ENCODE measurements at places on chromosomes 13 and 19. TPM values are rescaled to one million over a fixed set of nuclear protein-coding genes. Genes with fewer than 3 reads are reported as not detected.

DNA sequence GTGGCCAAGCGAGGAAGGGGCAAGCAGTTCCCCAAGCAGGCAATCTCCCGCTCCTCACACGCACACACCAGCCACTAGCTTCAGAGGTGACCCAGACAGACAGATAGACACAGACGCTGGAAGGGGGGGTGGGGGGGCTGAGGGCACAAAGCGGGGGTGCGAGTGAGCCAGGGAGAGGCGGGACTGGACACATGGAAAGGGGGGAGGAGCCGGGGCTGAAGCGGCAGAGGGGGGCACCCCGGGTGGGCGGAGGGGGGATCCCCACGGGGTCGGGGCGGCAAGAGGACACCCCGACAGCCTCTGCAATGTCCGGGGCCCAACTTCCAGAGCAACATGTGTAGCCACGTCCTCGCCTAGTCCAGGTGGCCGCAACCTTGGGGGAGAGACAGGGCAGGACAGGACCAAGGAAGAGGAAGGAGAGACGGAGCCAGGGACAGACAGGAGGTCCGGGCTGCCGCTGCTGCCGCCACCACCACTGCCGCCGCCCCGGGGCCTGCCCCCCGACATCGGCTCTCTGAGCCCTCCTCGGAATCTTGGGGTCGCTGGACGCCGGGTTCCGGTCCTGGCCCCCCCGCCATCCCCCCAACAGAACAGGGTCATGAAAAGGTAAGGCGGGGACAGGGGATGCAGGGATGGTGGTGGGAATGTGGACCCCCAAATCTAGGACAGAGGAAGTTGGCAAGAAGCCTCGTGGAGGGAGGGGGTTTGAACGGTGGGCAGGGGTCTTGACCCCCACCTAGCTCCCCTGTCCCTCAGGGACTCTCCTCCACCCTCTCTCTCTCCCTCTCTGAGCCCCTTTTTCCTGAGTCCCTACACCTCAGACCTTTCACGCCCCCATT, 1.1 kb downstream of the GRIN2D start:
- H3K27me3 ChIP-seq = peaks cover 25% of the 10 kb centered on the region
- H3K36me3 ChIP-seq = no peaks in the 10 kb centered on the region

DNA sequence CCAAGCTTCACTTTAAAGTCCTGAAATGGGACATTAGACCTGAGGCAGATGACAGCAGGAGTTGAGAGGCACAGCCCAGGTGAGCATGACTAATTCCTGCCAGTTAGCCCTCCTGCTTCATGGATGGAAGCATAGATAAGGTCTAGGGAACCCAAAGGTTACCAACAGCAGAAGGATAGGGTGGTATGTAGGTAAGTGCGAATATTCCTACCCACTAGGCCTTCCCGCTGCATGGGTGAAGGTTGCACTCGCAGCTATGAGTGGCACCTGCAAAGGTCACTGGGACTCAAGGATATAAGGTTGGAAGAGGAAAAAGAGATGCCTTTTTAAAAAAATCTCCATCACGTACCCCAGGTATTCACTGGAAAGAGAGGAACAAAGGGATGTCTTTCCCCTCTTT, 12.2 kb upstream of the MLLT1 start:
- no peak overlapping the region for H3K27ac ChIP-seq
- no peaks in the 10 kb centered on the region for H3K36me3 ChIP-seq
- H3K4me1 ChIP-seq = no peaks in the 10 kb centered on the region
- H3K27me3 ChIP-seq = no peaks in the 10 kb centered on the region

DNA sequence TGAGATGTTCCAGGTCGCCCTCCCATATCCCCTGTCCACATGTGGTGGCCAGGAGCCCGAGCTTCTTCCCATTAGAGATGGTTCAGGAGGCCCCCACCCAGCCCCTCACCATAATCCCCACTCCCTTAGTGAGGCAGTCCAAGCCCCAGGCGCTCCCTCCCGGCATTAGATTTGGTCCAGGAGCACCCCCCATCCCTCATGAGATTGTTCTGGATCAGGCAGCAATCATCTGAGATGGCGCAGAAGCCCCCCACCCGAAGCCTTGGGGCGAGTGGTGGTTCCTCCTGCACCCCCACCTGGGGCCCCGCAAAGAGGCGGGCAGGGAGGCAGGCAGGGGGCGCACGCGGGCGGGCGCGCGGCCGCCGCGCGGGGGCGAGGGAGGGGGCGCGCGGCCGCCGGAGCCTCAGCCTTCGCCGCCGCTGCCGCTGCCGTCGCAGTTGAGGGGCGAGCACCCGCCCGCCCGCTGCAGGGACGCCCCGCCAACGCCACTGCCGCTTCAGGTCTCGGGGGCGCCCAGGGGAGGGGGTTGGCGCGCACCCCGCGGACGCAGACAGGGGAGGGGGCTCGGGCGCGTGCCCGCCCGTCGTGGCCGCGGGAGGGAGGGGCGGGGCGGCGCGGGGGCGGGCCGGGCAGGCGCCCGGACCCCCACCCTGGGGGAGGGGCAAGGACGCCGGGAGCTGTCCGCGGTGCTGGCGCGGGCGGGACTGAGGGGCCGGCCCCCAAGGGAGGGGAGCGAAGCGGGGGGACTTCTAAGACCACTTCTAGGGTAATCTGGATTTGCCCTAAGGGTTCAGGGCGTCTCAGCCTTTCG, 46.4 kb upstream of the SHKBP1 start:
- H3K4me1 ChIP-seq = no peaks in the 10 kb centered on the region
- H3K4me3 ChIP-seq = no peak overlapping the region
- H3K27me3 ChIP-seq = no peaks in the 10 kb centered on the region
- H3K36me3 ChIP-seq = no peaks in the 10 kb centered on the region
- DNase-seq = no peak

GRCh38 chr13:44591316-44591715, 15.2 kb upstream of the TSC22D1 start:
- no peak overlapping the region for H3K4me3 ChIP-seq
- no peaks in the 10 kb centered on the region for H3K36me3 ChIP-seq
- H3K27ac ChIP-seq = no peak overlapping the region
- no peaks in the 10 kb centered on the region for H3K4me1 ChIP-seq
- DNase-seq = no peak

DNA sequence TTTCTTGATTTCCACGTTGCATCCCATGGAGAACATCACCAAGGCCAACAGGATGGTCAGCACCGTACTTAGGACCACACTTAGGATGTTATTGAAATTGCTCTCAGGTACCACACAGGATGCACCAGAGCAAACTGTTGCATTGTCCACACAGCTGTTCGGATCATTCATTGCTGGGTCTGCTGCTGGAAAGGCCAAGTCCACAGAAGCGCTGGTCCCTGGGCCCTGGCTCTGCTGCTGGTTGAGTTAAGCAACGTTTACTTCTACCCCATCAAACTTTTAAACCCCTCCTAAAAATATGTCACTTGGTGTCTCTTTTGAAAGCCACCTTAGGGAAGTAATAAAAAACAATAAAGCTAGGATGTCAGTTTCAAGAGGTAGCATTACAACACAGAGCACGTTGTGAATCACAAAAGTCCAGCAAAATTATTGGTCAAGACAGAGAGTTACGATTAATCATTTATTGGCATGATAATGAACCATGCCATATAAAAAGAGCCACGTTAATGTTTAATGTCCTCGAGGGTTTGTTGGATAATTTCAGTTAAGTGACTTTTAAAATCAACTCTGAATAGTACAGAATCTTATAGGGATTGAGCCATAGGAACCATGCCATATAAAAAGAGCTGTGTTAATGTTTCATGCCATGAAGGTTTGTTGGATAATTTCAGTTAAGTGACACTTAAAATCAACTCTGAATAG, at the start of gene SLC10A2:
SLC10A2 (minus strand) TSS at position 339 of the 702 bp plus-strand sequence; CDS start at position 171, 168 bp downstream.
- H3K4me1 ChIP-seq = no peaks in the 10 kb centered on the region
- no peaks in the 10 kb centered on the region for H3K27me3 ChIP-seq
- no peaks in the 10 kb centered on the region for H3K36me3 ChIP-seq
- H3K27ac ChIP-seq = no peak within 1 kb of the TSS

DNA sequence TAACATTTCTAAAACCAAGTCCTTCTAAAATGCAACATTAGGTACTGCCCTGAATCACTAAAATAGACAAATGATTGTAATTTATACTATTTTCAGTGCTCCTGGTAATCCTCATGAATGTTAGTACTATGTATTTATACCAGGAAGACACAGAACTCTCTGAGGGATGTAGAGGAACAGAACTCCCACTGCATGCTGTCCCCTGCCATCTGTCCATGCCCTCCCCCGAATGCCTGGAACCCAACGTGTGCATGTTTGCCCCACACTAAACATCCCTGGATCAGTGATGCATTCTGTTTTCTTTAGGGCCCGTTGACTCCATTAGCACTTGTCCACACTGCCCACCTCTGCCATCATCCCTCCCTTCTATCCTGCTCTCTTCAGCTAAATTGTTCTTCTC, 26.5 kb downstream of the ENOX1 start:
- no peaks in the 10 kb centered on the region for H3K4me1 ChIP-seq
- no peaks in the 10 kb centered on the region for H3K36me3 ChIP-seq
- no peaks in the 10 kb centered on the region for H3K27me3 ChIP-seq
- no peak overlapping the region for H3K27ac ChIP-seq
- no peak for DNase-seq
- no peak overlapping the region for H3K4me3 ChIP-seq

- no peak overlapping the region for H3K4me3 ChIP-seq
- DNase-seq = no peak
- H3K27ac ChIP-seq = peak overlapping the region; percentile 76
- no peaks in the 10 kb centered on the region for H3K27me3 ChIP-seq
- no peaks in the 10 kb centered on the region for H3K4me1 ChIP-seq
Measured at GRCh38 chr19:16316506-16316882, 8.1 kb upstream of the KLF2 start.

DNA sequence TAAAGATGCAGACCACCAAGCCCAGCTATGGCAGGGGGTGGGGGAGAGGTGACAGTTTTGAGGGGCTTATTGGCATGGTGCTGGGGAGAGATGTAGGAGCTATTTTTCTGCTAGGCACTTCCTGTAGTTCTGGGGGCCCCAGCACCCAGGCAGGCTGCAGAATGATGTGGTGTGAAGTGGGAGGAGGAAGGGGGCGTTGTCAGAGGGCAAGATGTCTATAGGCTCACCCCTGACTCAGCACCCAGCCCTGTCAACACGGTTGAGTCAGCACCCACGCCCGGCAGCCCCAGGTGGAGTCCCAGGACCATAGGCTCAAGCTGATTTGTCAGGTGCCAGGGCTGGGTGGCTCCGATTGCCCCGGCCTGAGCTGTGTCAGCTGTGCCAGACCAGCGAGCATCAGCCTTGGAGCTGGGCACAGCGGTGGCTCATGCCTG, 5.8 kb downstream of the KLF2 start:
- no peak overlapping the region for H3K4me3 ChIP-seq
- H3K27me3 ChIP-seq = no peaks in the 10 kb centered on the region
- peaks cover 15% of the 10 kb centered on the region for H3K4me1 ChIP-seq

DNA sequence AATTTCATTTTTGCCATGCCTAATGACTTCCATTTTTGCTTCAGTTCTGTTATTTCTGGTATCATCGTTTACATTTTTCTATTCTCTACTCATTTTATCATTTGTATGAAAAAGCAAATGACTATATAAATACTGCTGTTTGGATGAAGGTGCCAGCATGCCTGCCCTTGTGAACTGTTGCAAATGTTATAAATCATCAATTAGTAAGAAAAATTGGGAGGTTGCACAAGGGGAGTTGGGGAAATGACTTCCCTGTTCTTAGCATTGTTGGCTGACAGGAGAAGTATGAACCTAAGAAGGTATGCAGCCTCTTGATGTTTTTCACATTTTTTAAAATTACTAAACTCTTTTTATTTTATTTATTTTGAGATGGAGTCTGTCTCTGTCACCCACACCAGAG, 15.1 kb downstream of the SAFB start:
- DNase-seq = no peak
- no peaks in the 10 kb centered on the region for H3K4me1 ChIP-seq
- H3K4me3 ChIP-seq = no peak overlapping the region

- no peak overlapping the region for H3K4me3 ChIP-seq
- H3K36me3 ChIP-seq = no peaks in the 10 kb centered on the region
- no peaks in the 10 kb centered on the region for H3K4me1 ChIP-seq
- DNase-seq = no peak
- H3K27ac ChIP-seq = no peak overlapping the region
- H3K27me3 ChIP-seq = no peaks in the 10 kb centered on the region
Measured at GRCh38 chr19:2604747-2605329, 97.7 kb downstream of the GNG7 start.

DNA sequence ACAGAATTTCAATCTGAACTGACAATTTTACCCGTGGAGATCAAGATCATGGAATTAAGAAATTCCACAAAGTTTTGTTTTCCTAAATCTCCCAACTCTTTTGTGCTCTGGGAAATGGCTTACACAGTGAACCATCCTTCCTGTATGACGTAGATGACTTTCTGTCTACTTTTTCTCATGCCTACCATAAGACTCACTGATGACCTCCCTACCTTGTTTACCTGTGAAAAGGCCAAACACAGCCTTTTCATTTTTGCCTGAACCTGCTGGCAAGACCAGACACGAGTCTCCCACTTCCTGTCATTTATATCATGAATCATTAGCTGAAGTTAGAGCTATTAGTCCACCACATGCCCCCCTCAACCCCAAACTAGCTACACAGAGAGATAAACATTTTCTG, 4.6 kb upstream of the KBTBD6 start:
- no peaks in the 10 kb centered on the region for H3K27me3 ChIP-seq
- no peak for DNase-seq
- H3K36me3 ChIP-seq = no peaks in the 10 kb centered on the region
- H3K4me3 ChIP-seq = no peak overlapping the region
- no peak overlapping the region for H3K27ac ChIP-seq

DNA sequence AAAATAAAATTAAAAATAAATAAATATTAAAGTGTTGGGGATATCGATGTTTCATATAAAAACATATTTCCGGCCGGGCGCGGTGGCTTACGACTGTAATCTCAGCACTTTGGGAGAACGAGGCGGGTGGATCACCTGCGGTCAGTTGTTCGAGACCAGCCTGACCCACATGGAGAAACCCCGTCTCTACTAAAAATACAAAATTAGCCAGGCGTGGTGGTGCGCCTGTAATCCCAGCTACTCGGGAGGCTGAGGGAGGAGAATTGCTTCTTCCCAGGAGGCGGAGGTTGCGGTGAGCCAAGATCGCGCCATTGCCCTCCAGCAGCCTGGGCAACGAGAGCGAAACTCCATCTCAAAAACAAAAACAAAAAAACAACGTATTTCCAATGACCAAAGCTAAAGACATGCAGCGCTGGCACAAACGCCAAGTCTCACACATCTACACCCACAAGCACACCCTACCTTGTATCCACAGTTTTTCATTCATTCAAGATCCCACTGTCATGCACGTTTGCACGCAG, 907 bp downstream of the ZNF569 start:
- peak overlapping the region; percentile 77 for H3K4me3 ChIP-seq
- peak overlapping the region; percentile 83 for H3K27ac ChIP-seq
- H3K4me1 ChIP-seq = no peaks in the 10 kb centered on the region
- no peak for DNase-seq
- H3K27me3 ChIP-seq = no peaks in the 10 kb centered on the region

The NLRP7 gene
- 1.4 TPM for total RNA-seq

The OR10H1 gene
- total RNA-seq = not detected

The FLT1 gene
- 53.2 TPM for total RNA-seq

The FSTL3 gene
- total RNA-seq = 39.1 TPM

The MISP3 gene
- total RNA-seq = 2.0 TPM

The IGFL1 gene
- total RNA-seq = not detected

The C13orf46 gene
- 0.07 TPM for total RNA-seq

The ZNF534 gene
- not detected for total RNA-seq

All from uterus (tissue), 4 donors.